ENCODE measurements at places on chromosomes 6 and 20. TPM values are rescaled to one million over a fixed set of nuclear protein-coding genes. Genes with fewer than 3 reads are reported as not detected.

SSTR4 gene
- total RNA-seq = not detected

RHAG gene
- not detected for total RNA-seq

TBC1D22B gene
- total RNA-seq = 6.6 TPM

PRKN gene
- total RNA-seq = 2.4 TPM

SNAP25 gene
- total RNA-seq = 0.58 TPM

RUNX2 gene
- total RNA-seq = 23.5 TPM

All from LHCN-M2 (cell line).